Activated T-cell treated with anti-CD3 and anti-CD28 coated beads, Interleukin-2, amount 50 U/mL, for 1 hour (primary cell): ENCODE measurements at places on chromosomes 1 and 21.

DNA sequence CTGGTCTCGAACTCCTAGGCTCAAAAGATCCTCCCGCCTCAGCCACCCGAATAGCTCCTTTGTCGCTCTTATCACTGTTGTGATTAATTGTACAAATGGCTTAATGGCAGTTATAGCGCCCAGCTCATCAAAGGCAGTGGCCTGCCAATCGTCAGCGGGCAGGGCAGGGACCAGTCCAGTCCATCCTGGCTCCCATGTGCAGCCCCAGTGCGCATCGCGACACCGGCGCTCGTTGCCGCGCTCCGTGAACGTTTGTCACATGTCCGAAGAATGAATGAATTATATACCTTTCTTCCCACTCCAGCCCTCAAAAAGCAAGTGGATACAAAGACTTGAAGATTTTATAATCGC, 18.4 kb downstream of the MTX1 start:
- no peak for DNase-seq

GRCh38 chr1:46527474-46528296, 23.8 kb downstream of the KNCN start:
- peak; percentile 74 for DNase-seq

DNA sequence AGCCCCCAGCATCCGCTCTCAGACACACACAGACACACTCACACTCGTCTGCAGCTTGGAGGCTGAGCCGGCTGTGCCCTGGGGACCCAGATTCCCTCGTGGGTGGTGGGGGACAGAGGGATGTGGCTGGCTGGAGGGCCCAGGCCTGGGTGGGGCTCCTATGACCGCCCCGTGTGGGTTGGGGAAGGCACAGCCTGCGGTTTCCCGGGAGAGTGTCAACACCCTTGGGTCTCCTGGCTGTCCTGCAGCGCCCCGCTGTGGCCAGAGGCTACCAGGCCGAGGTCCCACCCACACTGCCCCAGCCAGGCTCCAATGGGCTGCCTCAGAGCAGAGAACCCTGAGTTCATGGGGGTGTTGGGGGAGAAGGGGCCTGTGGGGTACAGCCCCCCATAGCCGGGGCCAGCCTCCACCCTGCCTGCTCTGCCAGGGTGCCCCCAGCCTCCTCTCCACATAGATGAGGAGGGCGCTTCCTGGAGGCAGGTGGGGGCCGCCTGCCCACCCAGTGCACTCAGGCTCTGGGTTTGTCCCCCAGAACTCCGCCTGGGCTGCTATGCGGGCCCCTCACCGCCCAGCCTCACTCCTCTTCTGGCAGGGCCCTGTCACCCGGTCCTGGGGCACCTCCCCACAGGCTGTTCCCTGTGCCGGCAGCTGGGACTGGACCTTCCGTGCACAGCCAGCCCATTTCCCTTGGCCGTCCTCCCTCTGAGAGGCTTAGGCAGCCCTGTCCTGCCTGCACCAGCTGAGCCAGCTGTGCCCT, at the start of gene TTC34:
TSS of gene TTC34 (minus strand) at position 159 of the 757 bp plus-strand sequence. CDS start 866 bp downstream, outside the sequence.
- peak; percentile 44 for DNase-seq

- peak; percentile 61 for DNase-seq
These were observed 729 bp downstream of the APP start for GRCh38 chr21:26169611-26170470.

DNA sequence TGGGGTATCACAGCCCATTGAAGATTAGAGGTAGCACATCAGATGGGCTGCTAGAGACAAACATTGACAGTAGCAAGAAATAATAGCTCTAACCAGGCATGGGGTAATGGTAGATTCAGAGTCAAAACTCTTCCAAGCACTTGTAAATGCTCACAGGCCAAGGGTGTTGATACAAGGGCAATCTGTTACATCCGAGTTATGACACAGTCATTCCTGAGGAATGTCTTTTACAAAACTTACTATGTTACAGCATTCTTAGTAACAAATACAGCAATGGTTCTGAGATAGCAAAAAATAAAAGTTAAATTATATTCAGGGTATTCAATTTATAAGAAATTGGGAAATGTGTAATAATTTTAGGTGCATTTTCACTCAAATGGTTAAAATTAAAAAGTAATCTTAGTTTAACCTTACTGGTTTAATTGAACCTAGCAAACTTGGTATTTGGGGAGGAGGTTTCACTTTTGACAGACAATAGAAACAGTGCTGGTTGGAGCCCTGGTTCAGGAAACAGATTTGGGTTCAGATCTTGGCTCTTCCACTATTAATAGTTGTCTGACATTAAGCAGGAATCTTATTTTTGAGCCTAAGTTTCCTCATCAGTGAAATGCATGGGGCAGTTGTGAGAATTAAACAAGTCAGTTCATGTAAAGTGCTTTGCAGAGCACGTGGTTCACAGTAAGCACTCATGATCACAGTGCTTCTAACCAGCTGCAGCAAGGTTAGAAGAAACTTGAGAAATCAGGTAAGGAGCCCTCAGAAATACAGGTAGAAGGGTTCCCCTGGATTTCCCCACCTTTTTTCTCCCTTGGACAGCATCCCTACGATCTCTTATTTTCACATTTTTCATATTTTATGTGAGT, 4.4 kb downstream of the ST3GAL3 start:
- DNase-seq: no peak

DNA sequence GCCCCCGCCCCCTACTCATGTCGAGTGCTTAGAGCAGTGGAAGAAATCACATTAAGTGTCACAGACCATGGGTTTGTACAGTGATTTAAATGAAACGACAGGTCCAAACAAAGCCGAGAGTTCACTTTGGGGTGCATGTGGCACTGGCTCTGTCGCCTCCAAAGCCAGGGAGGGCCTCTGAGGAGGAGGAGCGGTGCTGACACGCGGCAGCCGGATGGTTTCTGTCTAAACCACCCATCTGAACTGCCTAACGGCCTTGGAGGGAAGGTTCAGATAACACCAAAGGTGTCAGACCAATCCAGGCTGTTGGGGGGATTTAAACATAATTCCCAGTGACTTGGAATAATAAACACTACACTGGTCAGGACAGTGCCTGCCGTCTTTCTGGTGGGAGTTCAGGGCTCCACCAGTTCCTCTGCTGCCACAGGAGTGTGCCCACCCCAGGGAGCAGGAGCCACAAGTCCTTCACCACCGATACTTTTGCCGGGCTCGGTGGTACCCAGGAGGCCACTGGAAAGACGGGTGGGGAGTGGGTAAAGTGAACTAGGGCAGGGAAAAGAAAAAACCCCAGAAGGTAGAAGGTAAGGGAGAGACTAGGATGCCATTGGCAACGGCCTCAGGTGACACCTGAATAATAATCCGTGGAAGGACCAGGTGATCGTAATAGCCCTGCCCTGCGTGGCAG, 78.2 kb downstream of the SLC66A1 start:
- no peak for DNase-seq

- DNase-seq: no peak
These were observed 175.8 kb downstream of the TYW3 start for GRCh38 chr1:74908797-74909196.

DNA sequence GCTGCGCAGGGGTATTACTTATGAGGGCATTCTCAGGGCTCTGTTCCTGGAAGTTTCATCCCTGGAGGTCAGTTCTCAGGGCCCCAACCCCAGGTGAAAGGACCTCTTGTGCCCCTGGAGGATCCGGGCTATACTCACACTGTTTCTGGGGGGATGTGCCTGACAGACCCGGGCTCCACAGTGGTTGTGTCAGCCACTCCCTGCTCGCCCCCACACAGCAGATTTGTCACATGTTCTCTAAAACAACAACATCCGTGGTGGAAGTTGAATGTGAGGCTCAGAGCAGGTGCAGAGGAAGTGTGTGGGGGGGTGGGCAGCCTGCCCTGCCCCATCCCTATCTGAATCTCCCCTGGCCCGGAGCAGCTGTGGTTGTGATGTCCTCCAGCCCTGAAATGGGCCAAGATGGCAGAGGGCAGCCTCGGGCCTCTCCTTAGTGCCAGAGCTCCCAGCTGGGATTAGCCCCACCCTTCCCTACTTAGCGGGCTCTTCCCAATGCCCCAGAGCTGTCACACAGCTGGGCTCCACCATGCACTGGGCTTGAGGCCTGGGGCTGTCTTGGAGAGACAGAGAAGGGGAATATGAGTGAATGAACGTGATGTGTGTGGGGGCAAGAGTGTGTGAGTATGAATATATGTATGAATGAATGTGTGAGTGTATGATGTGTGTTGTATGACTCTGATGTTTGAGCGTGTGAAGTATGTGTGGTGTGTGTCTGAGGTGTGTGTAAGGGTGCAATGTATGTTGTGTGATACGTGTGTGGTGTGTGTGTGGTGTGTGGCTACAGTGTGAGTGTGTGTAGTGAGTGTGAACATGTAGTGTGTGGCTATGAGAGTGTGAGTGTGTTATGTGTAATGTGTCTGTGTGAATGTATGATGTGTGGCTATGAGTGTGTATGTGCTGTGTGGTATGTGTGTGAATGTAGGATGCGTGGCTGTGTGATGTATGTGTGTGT, 1.5 kb upstream of the FCMR start:
- DNase-seq: peak; percentile 67

DNA sequence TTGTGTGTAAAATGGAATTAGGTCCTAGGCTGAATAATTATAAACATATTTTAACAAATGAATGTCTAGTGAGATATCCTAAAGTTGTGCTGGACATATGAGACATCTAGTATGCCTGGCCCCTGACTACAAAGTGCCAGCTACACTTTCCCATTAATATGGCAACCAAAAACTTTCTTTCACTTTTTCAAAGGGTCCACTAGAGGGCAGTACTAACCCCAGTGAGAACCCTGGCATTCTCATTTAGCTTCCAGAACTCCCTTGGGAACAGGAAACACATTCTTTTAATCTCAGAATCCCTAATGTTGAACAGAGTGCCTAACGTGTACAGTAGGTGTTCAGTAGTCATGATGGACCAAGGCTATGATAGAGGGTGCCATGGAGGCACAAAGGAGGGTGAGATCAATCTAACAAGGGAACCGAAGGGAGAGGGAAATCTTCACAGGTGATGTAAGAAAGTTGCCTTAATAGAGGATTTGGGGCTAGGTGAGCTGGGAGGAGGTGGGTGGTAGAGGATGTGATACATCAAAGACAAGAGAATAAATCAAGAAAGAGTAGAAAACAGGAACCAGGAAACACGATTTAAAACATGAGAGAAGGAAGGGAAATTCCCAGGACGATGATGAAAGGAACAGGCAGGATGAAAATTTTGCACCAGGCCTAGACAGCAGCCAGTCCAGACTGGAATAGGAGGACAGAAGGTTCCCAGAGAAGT, 41.6 kb downstream of the NSL1 start:
- DNase-seq: no peak

GRCh38 chr1:25476186-25477097, 45.7 kb downstream of the MACO1 start:
- DNase-seq: no peak

DNA sequence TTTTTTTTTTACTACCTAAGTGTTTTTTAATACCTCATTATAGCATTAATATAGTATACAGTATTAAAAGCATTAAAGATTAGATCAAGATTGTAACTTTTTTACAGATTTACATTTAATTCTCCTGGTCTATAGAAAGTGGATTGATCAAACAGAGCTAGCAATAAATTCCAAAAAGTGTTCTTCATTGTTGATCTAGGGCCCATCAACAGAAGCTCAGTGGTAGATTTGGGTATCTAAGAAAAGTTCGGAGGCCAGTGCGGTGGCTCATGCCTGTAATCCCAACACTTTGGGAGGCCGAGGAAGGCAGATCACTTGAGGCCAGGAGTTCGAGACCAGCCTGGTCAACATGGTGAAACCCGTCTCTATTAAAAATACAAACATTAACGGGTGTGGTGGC, 12.5 kb downstream of the NUP210L start:
- no peak for DNase-seq

DNA sequence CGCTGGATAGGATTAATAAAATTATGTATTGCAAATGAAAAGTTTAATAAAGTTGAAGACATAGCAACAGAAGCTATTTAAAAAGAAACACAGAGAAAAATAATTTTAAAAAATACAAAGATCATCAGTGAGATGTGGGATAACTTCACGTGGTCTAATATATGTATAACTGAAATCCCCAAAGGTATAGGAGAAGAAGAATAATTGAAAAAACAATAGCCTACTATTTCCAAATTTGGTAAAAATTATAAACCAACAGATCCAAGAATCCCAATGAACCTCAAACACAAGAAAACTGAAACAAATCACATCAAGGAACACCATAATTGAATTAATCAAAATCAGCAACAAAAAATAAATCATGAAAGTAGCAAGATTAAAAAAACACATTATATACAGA, 44.9 kb downstream of the GREM2 start:
- DNase-seq: no peak

GRCh38 chr1:112817555-112818373, 102.6 kb upstream of the PPM1J start:
- no peak for DNase-seq

- DNase-seq: no peak
These were observed 50.4 kb downstream of the NFIA start for GRCh38 chr1:61132645-61133334.

GRCh38 chr1:15148475-15148874, 5.1 kb upstream of the TMEM51 start:
- DNase-seq: no peak

- DNase-seq: no peak
These were observed 60.1 kb upstream of the PTGS2 start for GRCh38 chr1:186740324-186740723.

GRCh38 chr1:180119837-180120236, 34.8 kb upstream of the QSOX1 start:
- DNase-seq: no peak

GRCh38 chr1:54404939-54405897, 976 bp downstream of the SSBP3 start:
- peak; percentile 40 for DNase-seq

GRCh38 chr1:45470306-45470798, 20.6 kb downstream of the TESK2 start:
- DNase-seq: no peak

- DNase-seq: no peak
These were observed 14.3 kb upstream of the NMNAT2 start for GRCh38 chr1:183432548-183432875.

DNA sequence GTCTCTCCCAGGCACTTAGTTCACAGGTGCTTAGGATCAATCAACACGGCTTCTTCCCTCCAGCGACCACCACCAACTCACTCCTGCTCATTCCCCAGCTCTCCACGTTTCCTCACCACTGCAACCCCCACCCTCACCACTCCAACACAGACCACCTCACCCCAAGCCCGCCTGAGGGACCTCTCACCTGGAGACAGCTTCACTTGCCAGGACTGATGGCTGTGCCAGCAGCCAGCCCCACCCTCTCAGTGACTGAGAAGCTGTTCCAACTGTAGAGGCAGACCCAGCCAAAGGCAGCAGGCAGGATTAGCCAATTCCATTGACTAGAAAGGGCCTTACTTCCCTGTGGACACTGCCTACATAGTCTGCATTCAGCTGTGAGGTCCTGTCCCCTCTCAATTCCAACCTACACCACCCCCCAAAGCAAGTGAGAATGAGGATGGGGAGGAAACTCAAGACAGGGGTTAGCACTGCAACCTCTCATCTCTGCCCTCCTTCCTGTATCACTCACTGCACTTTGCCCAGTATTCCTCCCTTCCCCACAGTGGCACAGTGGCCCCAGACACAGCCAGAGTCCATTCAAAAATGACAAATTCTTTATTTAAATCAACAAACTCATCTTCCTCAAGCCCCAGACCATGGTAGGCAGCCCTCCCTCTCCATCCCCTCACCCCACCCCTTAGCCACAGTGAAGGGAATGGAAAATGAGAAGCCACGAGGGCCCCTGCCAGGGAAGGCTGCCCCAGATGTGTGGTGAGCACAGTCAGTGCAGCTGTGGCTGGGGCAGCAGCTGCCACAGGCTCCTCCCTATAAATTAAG, 7.6 kb downstream of the TAGLN2 start:
- DNase-seq: no peak
